Panc1 (cell line): ENCODE measurements at places on chromosomes 16 and 17. TPM values are rescaled to one million over a fixed set of nuclear protein-coding genes. Genes with fewer than 3 reads are reported as not detected.

GRCh38 chr16:74216319-74216718 is 80.3 kb upstream of the PSMD7 start:
- DNase-seq = no peak

Gene CLEC18C
- total RNA-seq = not detected

Gene CSHL1
- not detected for total RNA-seq

Gene HSPB9
- total RNA-seq = not detected

Gene NPIPB9
- total RNA-seq = 0.90 TPM

DNA sequence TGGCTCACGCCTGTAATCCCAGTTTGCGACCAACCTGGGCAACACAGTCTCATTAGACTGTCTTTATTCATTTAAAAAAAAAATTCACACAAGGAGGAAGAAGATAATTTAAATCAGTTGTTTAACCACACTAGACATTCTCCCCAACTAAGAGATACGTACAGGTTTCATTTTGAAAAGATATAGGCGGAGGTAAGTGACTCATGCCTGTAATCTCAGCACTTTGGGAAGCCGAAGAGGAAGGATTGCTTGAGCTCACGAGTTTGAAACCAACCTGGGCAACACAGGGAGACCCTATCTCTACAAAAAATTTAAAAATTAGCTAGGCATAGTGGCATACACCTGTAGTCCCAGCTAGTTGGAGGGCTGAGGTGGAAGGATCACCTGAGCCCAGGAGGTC is 5.3 kb downstream of the CMTM4 start:
- DNase-seq = no peak

Gene ALOX15B
- not detected for total RNA-seq

GRCh38 chr17:29726715-29727252 is 104.1 kb upstream of the CORO6 start:
- no peak for DNase-seq

- DNase-seq = no peak
Measured at GRCh38 chr17:81365148-81365600, 30.1 kb upstream of the BAHCC1 start.

DNA sequence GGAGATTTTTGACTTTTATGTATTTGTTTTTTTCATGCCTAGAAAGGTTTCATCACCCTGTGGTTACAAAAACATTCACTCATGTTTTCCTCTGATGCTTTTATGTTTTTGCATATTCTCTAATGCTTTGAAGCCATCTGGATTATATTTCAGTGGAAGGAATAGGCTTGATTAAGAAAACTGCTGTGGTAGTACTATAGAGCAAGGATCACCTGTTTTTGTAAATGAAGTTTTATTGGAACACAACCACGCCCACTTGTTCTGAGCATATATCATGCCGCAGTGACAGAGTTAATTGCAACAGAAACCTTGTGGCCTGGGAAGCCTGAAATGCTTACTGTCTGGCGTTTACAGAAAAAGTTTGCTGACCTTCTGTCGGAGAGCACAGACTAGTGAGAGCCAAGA is 11.5 kb downstream of the COX10 start:
- DNase-seq = no peak

Gene TBC1D3K
- 1.5 TPM for total RNA-seq

DNA sequence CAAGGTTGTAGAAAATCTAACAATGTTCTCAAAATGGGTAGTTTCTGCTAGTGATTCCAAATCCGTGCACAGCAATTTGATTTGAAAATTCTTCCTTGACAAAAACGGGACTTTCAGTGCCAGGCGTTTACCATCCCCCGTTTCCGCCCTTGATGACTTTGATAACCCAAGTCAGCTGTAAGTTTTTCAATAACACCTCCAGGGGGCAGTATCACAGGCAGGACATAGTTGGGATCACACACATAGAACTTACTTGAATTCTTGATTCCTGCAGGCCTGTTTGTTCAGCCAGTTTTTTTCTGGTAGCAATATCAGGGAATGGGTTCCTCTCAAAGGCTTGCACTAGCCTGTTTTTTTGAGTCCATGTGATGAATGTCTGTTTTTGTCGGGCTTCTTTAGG is 5.6 kb downstream of the DUXB start:
- no peak for DNase-seq

DNA sequence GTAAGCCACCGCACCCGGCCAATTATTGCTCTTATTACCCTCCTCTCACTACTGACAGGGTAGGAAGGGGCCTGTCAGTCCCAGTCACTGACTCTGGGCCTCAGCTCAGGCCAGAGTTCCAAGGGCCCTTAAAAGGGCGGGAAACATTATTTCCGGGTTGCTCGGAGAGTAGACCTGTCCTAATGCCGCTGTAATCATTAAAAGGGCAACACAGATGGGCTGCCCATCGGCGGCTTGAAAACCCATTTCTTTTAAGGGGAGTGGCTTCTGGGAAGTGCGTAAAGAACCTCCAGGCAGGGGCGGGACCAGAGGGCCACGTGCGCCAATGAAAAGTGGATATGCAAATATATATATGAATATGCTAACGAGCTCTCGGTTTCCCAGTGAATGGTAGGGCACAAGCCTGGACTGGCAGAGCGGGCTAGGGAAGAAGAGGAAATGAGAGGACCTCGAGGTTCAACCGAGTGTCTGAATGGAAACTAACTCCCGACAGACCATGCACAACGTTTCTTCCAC is 26.6 kb downstream of the PIPOX start:
- DNase-seq = no peak

DNA sequence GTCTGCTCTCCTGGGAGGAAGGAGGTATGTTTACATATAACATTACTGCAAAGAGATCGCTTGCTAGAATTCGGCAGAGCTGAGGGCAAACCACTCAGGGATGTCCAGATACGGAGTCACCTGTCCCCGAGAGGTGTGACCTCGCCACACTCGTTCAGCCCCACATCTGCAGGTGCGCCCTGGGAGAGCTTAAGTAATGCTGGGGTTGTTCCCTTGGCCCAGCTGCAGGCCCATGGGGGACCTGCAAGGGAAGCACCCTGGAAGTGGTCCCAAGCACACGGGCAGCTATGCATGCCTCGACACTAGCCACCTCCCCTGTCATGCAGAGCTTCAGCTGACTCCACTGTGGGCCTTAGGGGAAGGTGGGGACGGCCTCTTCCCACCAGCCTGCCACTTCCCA is 22.2 kb downstream of the USP22 start:
- DNase-seq = no peak

DNA sequence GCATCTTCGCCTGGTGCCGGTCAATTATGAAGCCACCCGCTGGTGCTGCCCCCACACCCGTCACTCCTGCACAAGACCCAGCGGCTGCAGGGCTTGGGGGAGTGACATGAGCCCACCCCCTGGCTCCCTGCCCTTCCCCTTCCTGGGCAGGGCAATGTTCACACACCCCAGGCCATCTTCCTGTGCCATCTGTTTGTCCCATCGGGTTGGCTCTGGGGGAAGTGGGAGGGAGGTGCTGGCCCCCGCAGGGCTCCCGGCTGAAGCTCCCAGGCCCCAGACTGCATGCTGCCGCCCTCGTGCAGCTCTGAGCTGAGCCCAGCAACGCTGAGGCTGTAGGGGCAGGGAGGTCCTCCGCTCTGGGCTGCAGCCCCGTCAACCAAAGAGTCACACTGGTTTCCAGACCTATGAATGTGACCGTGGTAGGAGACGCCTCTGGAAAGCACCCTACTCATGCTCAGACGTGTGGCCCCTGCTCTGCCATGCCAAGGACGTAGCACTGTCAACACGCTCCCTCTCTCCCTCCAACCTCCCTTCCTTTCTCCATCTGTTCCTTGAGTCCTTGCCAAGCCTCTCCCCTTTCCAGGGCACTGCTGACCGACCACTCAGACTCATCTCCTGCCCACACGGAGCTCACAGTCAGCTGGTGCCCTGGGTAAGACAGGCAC is 140.4 kb downstream of the ENGASE start:
- no peak for DNase-seq

Gene IKZF3
- 0.59 TPM for total RNA-seq

GRCh38 chr17:36756695-36757094 is 155.3 kb downstream of the MRM1 start:
- no peak for DNase-seq

DNA sequence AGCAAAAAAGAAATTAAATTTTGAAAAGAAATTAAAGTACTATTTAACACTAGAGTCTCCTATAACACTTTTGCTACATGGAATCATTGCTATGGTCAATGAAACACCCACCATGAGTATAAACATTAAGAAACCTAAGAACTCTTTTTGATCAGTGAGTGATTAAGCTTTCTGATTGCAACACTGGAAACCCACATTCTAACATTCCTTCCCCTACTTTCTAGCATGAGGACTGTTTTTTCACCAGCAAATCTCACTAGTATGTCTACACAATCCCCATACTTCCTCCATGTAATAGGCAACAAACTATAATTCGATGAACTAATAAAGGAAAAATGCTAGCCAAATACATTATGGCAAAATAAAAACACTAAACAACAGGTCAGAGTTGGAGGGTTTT is 54.7 kb downstream of the SKAP1 start:
- DNase-seq = no peak

DNA sequence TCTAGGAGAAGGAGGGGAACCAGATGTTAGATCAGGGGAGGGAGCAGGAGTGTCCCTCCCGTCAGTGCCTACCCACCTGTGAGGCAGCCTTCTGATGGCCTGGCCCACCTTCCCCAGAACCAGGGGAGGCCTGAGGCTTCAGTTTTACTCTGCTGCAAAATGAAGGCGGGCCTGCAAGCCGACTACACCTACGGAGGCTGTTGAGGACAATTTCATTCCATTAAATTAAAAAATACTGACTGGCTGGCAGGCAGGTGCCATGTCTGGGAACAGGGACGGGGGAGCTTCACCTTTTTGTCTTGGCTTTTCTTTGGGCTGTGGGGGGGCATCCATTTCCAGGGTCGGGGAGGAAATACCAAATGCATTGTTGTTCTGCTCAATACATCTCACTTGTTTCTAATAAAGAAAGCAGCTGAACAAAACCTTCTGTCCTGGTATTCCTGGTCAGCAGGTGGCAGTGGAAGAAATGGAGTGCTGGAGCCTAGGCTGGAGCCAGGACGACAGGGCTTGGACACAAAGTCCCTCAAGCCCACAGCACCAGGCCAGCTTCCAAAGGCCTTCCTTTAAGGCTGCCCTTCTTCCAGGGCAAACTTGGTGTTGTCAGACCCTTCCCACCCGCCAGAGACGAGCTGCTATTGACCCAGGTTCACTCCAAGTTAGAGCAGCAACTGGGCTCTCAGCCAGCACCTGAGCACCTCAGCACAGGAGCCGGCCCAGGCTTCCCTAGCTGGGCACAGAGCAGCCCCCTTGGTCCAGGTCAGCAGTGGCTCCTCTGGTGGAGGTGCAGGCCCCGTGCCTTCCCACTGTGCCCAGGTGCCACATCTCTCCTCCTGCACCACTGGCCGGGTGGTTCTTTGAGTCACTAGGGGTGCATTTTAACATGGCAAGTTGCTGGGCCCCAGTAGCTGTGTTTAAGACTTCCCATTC is 23.5 kb downstream of the PLCD3 start:
- DNase-seq = no peak

GRCh38 chr17:21171309-21171922 is 42.5 kb downstream of the TMEM11 start:
- no peak for DNase-seq

- no peak for DNase-seq
Measured at GRCh38 chr16:85490407-85491057, 122.6 kb upstream of the GSE1 start.

DNA sequence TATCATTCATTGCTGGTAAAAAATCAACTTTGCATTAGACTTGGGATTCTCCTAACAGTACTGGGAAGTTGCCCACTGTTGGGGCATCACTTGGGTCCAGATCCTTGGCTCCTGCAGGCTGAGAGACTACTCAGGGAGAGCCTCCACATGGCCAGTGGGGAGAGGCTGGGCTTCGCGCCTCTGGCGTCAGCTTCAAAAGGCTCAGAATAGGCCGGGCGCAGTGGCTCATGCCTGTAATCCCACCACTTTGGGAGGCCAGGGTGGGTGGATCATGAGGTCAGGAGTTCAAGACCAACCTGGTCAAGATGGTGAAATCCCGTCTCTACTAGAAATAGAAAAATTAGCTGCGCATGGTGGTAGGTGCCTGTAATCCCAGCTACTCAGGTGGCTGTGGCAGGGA is 3.4 kb upstream of the CSHL1 start:
- DNase-seq = no peak

DNA sequence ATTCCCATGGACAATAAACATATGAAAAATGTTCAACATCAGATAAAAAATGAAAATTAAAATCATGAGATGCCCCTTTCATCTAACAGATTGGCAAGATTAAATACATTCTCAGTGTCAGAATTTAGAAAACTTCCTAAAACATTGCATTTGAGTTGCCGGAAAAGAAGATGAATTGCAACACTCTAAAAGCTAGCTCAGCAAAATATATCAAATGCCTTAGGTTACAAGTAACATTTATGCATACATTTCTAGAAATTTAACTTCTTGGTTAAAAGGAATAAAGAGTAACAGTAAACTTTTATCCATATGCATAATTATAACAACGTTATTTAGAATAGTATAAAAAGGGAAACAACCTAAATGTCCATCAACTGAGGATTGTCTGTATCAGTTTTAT is 239.0 kb downstream of the PMP22 start:
- DNase-seq = no peak

- no peak for DNase-seq
Measured at GRCh38 chr16:68907781-68908181, 64.5 kb downstream of the TANGO6 start.

Gene CHMP6
- total RNA-seq = 43.7 TPM

DNA sequence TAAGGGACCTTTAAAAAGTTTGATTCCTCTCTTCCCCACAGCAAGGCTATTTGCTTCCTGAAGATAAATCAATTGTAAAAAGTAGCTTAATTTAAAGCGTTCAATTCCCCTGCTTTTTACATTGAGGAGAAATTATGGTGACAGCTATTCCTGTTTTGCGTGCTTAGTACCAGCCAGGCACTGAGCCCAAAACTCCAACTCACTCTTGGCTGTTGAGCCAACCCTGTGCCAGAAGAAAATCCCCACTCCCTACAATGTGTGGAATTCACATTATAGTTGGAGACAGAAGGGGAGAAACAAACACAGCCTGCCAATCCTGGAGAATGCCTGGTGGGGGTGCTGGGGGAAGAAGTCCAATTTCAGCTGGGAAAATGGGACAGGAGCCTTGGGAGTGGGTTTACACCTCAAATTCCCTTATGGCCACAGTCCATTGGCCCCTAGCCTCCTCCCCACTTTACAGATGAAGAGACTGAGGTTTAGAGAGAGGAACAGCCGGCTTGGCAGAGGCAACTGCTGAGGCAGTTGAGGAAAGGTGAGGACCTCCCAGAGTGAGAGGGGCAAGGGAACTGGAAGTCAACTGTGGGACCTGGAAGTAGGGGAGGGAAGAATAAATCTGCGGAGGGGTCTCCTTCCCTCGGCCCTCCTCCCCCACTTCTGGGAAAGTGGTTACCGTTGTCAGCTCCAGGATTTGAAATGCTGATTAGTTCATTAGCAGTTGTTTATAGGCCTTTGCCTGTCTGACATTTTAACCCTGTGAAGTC is 26.1 kb downstream of the CDH1 start:
- DNase-seq = no peak

Gene FOXF1
- total RNA-seq = 0.10 TPM
